ENCODE measurements at places on chromosomes 13 and 19.

- DNase-seq: no peak
Measured at GRCh38 chr19:29390742-29391141, 135.1 kb upstream of the VSTM2B start.

DNA sequence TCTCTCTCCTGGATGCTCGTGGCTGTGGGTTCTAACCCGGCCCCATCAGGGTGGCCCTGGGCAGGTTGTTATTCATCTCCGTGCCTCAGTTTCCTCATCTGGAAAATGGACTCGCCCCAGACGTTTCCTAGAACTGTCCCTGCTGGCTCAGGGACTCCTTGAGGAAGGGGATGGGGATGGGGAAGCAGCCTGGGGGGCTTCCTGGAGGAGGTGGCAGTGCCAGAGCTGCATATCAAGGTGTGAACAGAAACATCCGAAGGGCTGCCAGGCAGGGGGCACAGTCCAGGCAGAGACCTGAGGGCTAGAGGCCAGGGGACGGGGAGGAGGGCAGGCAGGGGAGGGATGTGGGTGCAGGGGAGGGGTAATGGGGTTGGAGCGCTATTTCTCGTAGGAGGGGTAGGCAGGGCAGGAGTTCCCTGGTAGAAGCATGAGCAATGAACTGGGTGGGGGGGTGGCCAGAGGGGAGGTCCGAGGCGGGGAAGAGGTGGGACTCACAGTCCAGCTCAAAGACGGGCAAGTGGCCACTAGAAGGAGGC is 3.6 kb upstream of the ELANE start:
- no peak for DNase-seq

- no peak for DNase-seq
Measured at GRCh38 chr13:114142640-114143490, 10.4 kb upstream of the RASA3 start.

- no peak for DNase-seq
Measured at GRCh38 chr13:91988331-91988730, 589.9 kb downstream of the GPC5 start.

- DNase-seq: no peak
Measured at GRCh38 chr13:54162069-54162468, 1133.5 kb downstream of the OLFM4 start.

DNA sequence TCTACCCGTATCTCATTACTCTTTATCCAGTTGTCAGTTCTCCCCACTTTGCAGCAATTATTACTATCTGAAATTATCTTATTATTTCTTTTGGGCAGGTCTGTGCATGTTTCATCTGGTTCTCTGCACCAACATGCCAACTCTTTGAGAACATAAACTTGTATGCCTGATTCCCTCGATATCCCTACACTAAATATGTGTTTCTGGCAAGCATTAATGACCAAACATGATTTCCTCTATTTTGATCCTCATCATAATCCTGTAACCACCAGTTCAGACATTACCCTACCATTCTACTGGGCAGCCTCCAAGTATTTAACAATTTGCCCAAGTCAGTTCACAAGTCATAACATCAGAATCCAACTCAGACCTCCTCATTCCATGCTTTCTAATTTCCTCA is 426.1 kb downstream of the FOXO1 start:
- no peak for DNase-seq

GRCh38 chr19:35125270-35125717 is 9.6 kb downstream of the LGI4 start:
- DNase-seq: no peak

Data from amniotic stem cell (primary cell).